ENCODE measurements at places on chromosomes 1 and 21. TPM values are rescaled to one million over a fixed set of nuclear protein-coding genes. Genes with fewer than 3 reads are reported as not detected.

DNA sequence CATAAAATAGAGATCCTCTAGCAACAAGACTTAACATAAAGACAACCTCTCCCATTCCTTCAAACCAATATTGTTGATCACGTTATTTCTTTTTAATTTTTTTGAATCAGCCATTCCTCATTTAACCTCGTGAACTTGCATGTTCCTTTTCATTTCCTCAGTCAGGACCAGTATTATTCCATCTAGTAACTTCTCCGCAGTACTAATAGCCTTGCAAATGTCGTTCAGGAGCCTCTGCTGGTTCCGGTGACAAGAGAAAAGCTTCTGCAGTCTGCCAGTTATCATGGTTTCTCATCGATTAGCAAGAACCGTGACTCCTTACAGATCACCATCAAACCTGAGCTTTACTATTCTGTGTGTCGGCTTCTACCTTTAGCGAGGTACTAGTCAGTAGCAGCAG is 3.0 kb downstream of the APP start:
- DNase-seq, result no peak
- H3K27me3 ChIP-seq, result no peaks in the 10 kb centered on the region
- H3K4me3 ChIP-seq, result peak overlapping the region; percentile 54
- peak overlapping the region; percentile 58 for H3K27ac ChIP-seq
- H3K36me3 ChIP-seq, result no peaks in the 10 kb centered on the region

- no peaks in the 10 kb centered on the region for H3K36me3 ChIP-seq
- no peak for DNase-seq
- H3K4me1 ChIP-seq, result peaks cover 12% of the 10 kb centered on the region
- no peak overlapping the region for H3K4me3 ChIP-seq
- H3K27ac ChIP-seq, result no peak overlapping the region
Observed at GRCh38 chr1:205182930-205183329, 28.6 kb downstream of the DSTYK start.

GRCh38 chr1:85258536-85259117 is 835 bp downstream of the C1orf52 start:
- H3K27me3 ChIP-seq, result no peaks in the 10 kb centered on the region
- H3K27ac ChIP-seq, result no peak overlapping the region
- DNase-seq, result no peak
- peak overlapping the region; percentile 92 for H3K4me3 ChIP-seq
- H3K4me1 ChIP-seq, result peaks cover 17% of the 10 kb centered on the region

DNA sequence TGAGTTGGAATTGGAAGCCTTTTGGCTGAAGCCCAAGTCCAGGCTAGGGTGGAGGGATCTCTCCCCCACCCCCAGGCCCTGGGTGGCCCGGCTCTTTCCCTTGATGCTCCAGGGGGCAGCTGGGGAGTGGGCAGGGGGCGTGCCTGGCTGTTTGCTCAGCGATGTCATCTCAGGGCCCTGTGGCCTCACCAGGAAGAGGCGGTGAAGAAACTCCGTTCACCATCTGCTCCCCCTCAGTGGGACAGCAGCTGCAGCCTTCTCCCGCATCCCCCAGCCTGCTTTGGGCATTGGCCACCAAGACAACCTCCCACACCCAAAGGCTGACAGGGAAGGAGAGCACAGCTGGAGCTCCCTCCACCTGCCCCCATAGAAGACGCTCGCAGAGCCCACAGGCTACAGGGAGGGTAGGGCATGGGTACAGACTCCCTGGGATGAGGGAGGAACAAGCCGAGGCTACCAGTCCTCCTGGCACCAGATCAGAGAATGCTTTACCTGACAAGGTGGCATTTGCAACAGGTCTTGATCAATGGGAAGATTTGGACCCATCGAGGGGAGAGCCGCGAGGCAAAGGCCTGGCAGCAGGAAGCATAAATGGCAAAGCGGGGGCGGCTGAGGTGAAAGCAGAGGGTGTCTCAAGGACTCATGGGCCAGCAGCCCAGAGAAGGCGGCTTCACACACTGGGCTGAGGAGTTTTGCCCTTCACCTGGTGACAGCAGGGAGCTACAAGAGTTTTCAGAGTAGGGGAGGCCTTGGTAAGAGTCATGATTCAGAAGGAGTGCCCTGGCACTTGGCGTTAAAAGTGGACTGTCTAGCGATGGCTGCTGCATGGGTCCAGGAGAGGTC is 6.5 kb upstream of the GUCA2A start:
- no peaks in the 10 kb centered on the region for H3K27me3 ChIP-seq
- H3K4me1 ChIP-seq, result peaks cover 2% of the 10 kb centered on the region
- DNase-seq, result peak; percentile 70
- H3K4me3 ChIP-seq, result no peak overlapping the region
- no peaks in the 10 kb centered on the region for H3K36me3 ChIP-seq

DNA sequence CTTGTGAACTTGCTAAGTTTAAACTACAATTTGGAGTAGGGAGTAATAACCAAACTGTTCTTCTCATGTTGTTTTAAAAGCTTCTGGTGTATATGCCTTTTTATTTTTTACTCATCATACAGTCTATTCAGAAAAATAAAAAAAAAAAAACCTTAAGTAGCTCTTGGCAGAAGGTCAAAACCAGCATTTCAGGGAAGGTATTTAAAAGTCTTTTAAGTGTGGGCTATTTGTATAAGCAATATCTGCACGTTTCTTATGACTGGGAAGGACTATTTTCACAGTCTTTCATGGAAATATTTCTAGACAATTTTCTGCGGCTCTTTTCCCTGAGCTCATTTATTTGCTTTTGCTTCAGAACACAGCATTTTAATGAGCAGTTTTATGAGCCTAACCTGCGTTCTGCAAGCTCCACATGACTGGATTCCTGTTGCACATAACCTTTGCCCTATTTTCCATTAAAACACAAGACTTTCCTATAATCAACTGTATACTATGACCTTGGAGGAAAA is 60.9 kb upstream of the C1orf105 start:
- H3K4me1 ChIP-seq, result peaks cover 12% of the 10 kb centered on the region
- H3K4me3 ChIP-seq, result no peak overlapping the region
- H3K27ac ChIP-seq, result peak overlapping the region; percentile 72

DNA sequence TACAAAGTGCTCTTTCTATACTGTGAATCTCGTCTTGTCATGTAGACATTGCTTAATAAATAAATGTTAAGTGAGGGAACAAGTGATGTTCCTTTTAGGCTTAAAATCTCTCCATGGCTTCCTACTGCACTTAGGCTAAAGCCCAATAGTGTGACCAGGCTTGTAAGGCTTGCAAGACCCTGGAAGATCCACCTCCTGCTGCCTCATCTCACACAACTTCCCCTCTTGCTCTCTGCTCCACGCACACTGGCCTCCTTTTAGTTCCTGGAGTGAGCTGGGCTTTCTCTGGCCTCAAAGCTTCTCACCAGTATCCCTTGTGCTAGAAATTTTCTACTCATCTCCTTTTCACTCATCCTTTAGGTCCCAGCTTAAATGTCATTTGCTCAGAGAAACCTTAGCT is 41.5 kb upstream of the DIPK1A start:
- no peaks in the 10 kb centered on the region for H3K4me1 ChIP-seq
- no peak overlapping the region for H3K27ac ChIP-seq
- no peak for DNase-seq
- H3K4me3 ChIP-seq, result no peak overlapping the region
- H3K36me3 ChIP-seq, result no peaks in the 10 kb centered on the region

DNA sequence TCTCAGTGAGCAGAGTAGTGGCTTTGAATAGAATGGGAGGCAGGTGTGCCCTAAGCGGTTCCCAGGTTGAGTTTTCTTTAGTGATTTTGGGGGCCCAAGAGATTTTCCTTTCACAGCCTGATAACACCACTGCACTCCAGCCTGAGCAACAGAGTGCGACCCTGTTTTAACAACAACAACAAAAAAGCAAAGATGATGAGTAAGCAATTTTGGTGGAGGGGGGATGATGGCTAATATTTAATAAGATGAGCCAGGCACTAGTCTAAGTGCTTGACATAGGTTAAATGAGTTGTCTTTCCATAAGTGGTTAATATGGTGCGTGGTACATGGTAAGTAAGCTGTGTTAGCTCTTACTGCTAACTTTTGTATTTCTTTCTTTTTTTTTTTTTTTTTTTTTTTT is 2.0 kb downstream of the RNPEP start:
- peaks cover 4% of the 10 kb centered on the region for H3K36me3 ChIP-seq
- peak; percentile 15 for DNase-seq
- H3K27me3 ChIP-seq, result no peaks in the 10 kb centered on the region
- H3K27ac ChIP-seq, result no peak overlapping the region
- peaks cover 2% of the 10 kb centered on the region for H3K4me1 ChIP-seq
- H3K4me3 ChIP-seq, result no peak overlapping the region

GRCh38 chr21:45539796-45540600 is 2.2 kb downstream of the SLC19A1 start:
- no peak overlapping the region for H3K4me3 ChIP-seq
- H3K27ac ChIP-seq, result no peak overlapping the region
- DNase-seq, result no peak

DNA sequence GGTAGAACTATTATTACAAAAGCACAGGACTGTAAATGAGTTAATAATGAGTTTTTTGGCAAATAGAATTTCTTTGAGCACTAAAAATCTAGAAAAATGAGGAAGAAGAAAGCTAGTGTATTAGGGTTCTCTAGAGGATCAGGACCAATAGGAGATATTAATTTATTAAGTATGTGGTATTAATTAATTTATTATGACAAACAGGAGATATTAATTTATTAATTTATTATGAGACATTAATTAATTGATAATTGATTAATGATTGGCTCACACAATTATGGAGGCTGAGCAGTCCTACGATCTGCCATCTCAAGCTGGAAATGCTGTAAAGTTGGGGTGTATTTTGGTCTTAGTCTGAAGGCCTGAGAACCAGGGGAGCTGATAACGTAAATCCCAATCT is 31.2 kb downstream of the PLA2G4A start:
- no peak overlapping the region for H3K4me3 ChIP-seq
- no peaks in the 10 kb centered on the region for H3K36me3 ChIP-seq
- no peak overlapping the region for H3K27ac ChIP-seq
- DNase-seq, result no peak
- no peaks in the 10 kb centered on the region for H3K27me3 ChIP-seq

GRCh38 chr1:9687120-9687873 is 35.8 kb downstream of the PIK3CD start:
- no peaks in the 10 kb centered on the region for H3K27me3 ChIP-seq
- peak overlapping the region; percentile 65 for H3K4me3 ChIP-seq
- H3K36me3 ChIP-seq, result no peaks in the 10 kb centered on the region
- no peak overlapping the region for H3K27ac ChIP-seq
- peak; percentile 76 for DNase-seq

DNA sequence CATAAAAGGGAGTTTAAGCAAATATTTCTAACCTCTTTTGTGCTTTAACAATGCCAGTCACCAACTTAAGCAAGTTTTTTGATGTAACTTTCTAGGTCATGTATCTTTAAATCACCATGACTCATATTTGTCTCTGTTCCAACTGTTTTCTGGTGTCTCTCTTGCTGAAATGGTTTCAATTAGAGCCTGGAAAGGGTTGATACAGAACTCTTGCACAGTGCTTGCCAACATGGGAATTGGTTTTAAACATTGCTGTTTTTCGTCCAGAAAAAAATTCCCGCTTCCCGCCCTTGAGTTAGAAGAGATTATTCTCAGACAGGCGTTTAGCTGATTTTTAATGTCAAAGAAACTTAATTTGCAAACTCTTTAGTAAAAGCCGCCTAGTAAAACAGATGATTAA is 46.4 kb upstream of the SLC22A15 start:
- no peak overlapping the region for H3K4me3 ChIP-seq
- H3K4me1 ChIP-seq, result no peaks in the 10 kb centered on the region
- H3K27me3 ChIP-seq, result no peaks in the 10 kb centered on the region
- DNase-seq, result no peak
- H3K36me3 ChIP-seq, result no peaks in the 10 kb centered on the region
- no peak overlapping the region for H3K27ac ChIP-seq

- no peaks in the 10 kb centered on the region for H3K36me3 ChIP-seq
- H3K4me1 ChIP-seq, result no peaks in the 10 kb centered on the region
- H3K4me3 ChIP-seq, result no peak overlapping the region
- DNase-seq, result no peak
Observed at GRCh38 chr1:17829579-17829978, 74.4 kb downstream of the ACTL8 start.

DNA sequence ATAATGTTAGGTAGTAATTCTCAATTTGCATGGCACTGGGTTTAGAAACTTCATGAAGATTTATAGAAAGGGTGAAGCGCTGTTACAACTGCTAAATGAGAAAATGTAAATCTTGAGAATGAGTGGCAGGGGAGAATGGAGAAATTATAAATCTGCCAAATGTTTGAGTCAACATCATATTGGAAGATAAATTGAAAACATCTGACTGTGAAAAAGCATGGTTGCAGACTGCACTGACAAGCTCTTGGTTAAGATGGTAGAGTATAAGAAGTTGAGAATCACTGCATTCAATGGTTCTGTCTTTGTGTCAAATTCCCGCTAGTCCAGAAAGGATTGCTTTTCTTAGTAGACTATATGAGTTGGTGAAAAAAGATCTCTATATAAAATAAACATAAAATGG is 113.3 kb upstream of the DUSP10 start:
- no peak overlapping the region for H3K27ac ChIP-seq
- no peaks in the 10 kb centered on the region for H3K27me3 ChIP-seq
- no peak overlapping the region for H3K4me3 ChIP-seq

- no peak overlapping the region for H3K27ac ChIP-seq
- H3K36me3 ChIP-seq, result peaks cover 2% of the 10 kb centered on the region
- H3K27me3 ChIP-seq, result no peaks in the 10 kb centered on the region
Observed at GRCh38 chr1:230982696-230983095, 3.8 kb downstream of the ARV1 start.

GRCh38 chr1:240352769-240353168 is 259.2 kb downstream of the GREM2 start:
- DNase-seq, result no peak
- H3K4me1 ChIP-seq, result no peaks in the 10 kb centered on the region
- H3K36me3 ChIP-seq, result no peaks in the 10 kb centered on the region
- H3K27ac ChIP-seq, result no peak overlapping the region
- H3K4me3 ChIP-seq, result no peak overlapping the region

NBPF12 gene
- total RNA-seq, result 13.3 TPM

CELA2B gene
- total RNA-seq, result not detected

Measured in kidney (tissue), 22 donors.